ENCODE measurements at places on chromosomes 7 and 10. TPM values are rescaled to one million over a fixed set of nuclear protein-coding genes. Genes with fewer than 3 reads are reported as not detected.

GCK gene
- 0.22 TPM for polyA plus RNA-seq

C10orf67 gene
- not detected for polyA plus RNA-seq

DNA sequence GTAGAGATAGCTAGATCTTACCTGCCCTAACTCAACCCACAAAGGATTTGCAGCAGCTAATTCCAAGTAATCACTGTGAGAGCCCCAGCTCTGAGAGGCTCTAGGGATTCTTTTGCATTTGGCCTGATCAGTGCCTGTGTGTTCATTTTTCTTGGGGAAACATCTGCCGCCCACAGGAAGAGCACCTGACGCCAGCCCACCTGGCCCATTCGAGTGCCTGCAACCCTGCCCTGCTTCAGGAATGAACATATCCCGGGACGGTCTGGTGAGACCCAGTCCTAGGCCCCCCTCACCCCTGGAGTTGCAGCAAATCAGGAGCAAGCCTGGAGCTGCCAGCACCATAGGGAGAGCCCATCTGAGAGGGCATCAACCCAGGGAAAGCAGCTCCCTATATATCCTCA, 38.8 kb downstream of the GSDME start:
- no peak for DNase-seq

HOXA9 gene
- polyA plus RNA-seq, result not detected

CLDN4 gene
- 2.0 TPM for polyA plus RNA-seq

NKX1-2 gene
- not detected for polyA plus RNA-seq

DNA sequence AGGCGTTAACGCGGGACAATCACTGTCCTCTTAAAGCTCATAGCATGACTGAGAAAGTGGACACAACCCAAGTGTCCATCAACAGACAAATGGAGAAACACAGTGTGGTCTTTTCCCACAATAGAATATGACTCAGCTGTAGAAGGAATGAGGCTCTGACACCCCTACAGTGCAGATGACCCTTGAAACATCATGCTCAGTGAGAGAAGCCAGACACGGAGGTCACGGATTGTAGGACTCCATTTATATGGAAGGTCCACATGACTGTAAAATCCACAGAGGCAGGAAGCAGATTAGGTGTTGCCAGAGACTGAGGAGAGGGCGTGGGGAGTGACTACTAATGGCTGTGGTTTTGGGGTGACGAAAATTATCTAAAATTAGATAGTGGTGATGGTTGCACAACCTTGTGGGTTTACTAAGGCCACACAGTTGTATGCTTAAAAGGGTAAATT, 6.1 kb upstream of the NCAPG2 start:
- DNase-seq, result no peak

GRCh38 chr10:77371848-77372799, 265.5 kb downstream of the KCNMA1 start:
- DNase-seq, result no peak

DNA sequence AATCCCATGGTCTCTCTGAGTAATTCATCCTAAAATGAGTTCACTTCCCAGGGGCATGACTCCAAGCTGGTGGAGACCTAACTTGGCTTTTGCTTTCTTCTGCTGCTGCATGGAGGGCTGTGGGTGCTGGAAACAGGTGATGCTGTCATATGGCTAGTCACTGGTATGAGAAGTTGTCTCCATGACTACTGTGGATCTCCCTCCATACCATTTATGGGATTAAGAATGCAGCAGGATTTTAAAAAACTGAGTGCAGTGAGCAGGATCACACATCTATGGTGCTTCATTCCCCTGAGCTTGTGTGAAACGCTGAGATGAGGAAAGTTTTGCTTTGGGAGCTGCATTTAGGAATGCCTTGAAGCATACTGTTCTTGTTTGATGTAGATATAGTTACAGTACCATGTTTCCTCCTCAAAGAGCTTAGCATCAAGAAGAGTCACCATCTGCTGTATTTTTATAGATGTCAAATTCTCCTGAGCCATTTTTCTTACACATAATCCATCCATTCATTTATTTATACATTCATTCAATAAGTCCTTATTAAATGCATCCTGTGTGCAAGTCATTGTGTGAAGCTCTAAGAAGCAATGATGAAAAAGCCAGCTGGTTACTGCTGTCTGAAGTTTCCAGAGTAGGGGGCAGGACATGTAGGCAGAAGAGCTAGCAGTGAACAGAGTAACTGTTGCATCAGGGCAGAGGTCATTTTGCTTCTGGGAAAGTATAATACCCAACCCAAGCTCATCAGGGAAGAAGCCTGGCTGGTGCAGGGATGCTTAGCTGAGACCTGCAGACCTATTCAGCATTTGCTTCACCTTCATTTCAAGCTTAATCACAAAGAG, 534.8 kb downstream of the AUTS2 start:
- no peak for DNase-seq

WASL gene
- 12.9 TPM for polyA plus RNA-seq

DNA sequence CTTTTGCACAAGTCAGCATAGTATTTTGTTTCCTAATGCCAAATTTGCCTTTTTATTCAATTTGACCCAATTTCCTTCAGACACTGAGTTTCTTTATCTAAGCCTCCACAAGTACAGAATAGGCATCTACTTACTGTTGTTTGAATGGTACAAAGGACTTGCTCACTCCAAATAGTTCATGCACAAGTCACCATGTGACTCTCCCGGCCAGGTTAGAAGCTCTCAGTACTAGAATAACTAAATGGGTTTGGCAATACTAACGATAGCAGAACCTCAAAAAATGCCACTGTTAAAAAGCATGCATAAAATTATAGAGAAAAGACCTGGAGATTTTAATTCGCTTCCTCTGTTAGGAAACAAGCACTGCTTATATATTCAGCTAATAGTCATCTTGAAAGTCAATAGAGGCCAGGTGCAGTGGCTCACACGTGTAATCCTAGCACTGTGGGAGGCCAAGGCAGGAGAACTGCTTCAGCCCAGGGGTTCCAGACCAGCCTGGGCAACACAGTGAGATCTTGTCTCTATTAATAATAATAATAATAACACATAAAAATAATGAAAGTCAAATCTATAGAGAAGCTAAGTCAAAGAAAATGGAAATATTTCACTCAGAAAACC, 335.8 kb upstream of the MBL2 start:
- DNase-seq, result no peak
